ENCODE measurements at places on chromosomes 7 and 10.

DNA sequence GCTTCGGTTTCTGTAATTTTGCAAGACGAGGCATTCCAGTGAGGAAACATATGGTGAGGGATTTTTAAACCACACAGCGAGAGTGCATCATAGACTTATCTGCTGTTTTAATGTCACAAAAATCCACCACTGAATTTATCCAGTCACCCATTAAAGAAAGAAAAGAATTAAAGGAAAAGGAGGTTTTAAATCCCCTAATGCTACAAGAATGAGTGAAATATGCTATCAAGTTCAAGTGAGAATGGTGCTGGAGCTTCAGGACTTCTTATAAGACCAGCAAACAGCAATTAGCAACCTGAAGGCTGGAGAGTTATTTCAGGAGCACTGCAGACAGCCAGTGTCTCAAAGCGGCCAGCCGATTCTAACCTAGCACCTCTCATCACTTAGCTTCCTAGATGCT lies 439.1 kb upstream of the MGMT start:
- no peak for DNase-seq

- DNase-seq: no peak
These were observed 152.4 kb downstream of the ARID5B start for GRCh38 chr10:62053860-62054259.

GRCh38 chr10:104080762-104081161 lies 4.9 kb downstream of the COL17A1 start:
- DNase-seq: no peak

DNA sequence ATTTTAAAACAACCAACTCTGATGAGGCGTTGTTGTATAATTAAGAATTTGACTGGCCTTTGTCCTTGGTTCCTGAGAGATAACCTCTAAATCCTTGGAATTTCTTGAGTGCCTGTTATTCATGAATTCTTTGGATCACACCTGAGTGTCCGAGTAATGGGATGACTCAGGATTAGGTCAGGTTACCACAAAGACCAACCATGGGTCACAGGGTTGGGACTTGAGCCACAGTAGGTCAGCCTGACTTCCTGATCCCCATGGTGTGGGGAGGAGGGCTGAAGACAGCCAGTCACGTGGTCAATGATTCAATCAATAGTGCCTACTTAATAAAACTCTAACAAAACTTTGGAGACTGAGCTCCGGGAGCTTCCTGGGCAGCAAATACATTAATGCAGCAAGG lies 192.5 kb downstream of the GFRA1 start:
- DNase-seq: peak; percentile 26

- no peak for DNase-seq
These were observed 47.9 kb upstream of the PLCE1 start for GRCh38 chr10:93945819-93946218.

DNA sequence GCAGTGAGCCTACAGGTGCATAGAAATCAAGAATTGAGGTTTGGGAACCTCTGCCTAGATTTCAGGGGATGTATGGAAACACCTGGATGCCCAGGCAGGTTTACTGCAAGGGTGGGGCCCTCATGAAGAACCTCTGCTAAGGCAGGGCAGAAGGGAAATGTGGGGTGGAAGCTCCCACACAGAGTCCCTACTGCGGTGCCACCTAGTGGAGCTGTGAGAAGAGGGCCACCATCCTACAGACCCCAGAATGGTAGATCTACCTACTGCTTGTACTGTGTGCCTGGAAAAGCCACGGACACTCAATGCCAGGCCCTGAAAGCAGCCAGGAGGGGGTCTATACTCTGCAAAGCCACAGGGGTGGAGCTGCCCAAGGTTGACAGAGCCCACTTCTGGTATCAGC lies 533.5 kb downstream of the GPAM start:
- no peak for DNase-seq

DNA sequence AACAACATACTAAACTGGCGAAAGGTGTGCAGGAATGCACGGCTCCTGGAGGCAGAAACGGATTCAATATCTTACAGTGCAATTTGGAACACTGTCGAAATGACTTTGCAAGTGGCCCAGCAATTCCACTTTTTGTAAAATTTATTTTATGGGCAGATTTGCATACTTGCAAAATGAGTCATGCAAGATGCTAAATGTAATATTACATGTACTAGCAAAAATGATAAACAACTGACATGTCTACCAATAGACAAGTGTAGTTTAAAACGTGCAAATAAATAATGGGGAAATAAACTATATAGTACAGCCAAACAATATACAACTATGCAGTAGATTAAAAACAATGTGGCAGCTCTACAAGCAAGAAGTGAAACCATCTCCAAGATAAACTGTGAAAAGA lies 97.7 kb downstream of the ARHGAP12 start:
- DNase-seq: no peak

DNA sequence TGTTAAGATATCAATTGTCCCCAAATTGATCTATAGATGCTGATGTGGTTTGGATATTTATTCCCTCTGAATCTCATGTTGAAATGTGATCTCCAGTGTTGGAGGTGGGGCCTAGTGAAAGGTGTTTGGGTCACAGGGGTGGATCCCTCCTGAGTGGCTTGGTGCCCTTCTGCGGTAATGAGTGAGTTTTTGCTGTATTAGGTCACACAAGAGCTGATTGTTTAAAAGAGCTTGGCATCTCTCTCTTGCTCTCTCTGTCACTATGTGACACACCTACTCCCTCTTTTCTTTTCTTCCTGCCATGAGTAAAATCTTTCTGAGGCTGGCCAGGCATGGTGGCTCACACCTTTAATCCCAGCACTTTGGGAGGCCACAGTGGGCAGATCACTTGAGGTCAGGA lies 98.2 kb upstream of the KAT6B start:
- no peak for DNase-seq

GRCh38 chr7:102279537-102280400 lies 6.9 kb upstream of the SH2B2 start:
- no peak for DNase-seq

DNA sequence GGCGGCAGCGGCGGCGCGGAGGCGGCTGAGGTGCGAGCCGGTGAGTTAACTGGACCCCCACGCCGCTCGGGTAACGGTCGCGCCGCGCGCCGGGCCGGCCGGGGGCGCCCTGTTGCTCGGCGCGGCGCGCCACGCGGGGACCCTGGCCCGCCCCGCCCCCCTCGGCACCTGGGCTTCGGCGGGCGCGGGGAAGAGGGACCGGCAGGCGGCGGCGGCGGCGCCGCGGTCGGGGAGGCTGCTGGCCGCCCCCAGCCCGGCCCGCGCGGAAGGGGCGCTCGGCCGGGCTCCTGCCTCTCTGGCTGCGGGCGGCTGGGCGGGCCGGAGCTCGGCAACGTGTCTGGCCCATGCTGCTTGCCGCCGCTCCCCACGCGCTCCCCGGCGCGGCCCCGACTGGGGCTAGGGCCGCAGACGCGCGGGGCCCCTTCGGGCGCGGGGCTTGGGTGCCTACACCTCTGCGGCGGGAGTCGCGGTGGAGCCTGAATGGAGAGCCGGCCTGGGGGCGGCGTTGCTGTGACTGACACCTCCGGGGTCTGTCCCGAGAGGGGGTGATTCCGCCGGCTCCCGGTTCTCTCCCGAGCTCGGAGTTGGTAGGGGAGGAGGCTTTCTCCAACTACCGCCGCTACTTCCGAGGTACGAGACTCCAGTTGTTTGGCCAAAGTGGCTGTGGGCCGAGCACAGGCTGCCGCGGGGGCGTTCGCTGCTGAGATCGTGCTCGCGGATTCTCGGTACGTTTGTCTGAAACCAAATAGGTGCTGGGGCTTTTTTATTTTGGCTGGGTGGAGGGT lies 494 bp downstream of the PALS2 start:
- DNase-seq: no peak

DNA sequence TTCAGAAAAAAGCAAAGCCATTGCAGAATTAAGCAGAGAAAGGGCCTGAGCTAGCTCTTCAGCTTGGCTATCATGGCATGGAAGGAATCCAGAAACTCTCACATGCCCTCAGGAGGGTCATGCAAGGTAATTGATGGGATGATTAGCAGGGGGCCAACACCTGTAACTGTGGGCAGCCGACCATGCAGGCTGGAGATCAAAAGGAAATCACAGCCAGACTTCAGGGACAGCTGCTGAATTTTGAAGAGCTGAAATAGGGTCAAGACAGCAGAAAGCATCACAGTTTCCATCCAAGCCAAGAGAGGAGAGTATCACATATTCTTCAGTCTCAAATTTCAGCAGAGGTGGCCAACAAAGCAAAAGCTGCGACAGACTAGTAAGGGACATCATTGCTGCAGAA lies 239.6 kb upstream of the STEAP1 start:
- DNase-seq: no peak

DNA sequence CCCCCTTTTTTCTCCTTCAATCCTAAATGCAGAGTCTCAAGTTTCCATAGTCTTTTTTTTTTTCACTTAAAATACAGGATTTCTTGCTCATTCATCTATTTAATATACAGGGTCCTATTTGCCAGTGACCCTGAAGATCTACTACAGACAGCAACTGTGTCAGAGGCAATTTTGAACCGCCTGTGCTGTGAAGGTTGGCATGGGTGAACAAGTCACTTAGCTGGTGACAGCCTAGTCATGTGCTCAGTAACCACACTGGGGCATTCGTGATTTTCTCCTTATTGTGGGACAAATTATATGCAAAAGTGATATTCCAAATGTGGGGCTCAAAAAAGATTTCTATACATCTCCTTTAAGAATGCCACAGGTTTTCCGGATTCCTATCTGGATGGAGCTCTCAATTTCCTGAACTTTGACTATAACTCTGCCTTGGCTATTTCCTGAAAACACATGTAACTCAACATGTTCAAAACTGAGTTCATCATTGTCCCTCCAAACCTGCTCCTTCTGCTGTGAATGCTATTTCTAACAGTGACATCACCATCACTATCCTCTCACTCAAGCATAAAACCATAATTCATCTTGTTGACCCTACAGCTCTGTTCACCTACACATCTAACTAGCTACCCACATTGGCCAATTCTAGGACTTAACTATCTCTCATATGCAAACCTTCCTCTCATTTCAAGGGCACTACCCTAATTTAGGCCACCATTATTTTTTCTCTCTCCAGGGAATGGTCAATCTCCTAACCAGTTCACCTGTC lies 36.7 kb downstream of the CDK6 start:
- DNase-seq: no peak

DNA sequence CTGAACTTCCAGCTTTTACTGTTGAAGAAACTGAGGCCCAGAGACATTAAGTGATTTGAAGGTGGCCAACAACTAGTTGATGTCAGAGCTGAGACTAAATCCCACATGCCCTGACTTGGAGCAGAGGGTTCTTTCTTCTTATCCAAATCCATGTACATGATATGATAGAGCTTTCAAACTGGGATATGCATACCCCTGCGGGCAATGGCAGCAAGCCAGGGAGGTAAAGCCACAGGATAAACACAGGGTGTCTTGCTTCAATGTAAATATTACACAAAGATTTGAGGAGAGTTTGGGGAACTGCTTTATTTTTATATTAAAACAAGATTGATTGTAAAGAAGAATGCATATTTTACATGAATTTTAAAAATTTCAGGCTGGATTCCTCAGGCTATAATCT lies 2.3 kb upstream of the LRRC72 start:
- DNase-seq: no peak

DNA sequence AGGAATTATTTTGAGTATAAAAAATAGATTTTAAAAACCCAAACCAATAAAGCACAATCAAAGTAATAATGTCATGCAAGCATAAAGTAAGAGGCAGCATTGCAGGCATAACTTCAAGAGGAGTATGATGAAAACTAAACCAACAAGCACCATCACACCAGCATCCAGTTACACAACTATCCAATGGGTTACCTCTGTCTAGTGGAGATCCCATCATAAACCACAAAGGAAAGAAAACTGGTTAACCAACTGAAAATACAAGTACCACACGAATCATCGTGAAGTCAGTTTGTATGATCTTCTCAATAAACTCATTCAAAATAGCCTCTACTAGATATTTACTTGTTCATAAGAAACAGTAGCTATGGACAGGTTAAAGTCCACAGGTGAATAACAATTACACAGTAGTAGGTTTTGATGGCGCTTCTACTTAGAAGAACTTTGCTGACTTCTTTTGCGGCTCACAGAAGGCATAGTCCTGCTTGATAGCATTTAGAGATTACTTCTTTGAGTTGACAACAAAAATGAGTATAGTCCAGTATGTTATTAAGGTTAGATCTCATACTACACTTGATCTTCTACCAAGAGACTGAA lies 116.6 kb downstream of the MICU1 start:
- DNase-seq: no peak

DNA sequence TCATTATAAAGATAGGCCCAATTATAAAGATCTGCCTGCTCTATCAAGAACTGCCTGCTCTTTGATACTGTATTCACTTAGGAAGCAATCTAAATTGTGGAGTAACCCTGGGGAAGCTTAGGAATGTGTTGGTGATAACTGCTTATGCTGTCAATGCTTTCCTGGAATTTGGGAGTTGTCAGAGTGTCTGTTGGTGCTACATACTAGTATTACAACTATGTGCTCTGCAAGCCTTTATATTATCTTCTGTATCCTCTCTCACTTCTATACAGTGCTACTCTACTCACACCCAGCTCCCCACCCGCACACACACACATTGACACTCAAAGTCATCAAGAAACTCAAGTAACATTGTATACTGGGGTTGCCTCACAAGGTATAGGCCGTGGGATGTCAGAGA lies 6.1 kb downstream of the ZNF277 start:
- DNase-seq: no peak

DNA sequence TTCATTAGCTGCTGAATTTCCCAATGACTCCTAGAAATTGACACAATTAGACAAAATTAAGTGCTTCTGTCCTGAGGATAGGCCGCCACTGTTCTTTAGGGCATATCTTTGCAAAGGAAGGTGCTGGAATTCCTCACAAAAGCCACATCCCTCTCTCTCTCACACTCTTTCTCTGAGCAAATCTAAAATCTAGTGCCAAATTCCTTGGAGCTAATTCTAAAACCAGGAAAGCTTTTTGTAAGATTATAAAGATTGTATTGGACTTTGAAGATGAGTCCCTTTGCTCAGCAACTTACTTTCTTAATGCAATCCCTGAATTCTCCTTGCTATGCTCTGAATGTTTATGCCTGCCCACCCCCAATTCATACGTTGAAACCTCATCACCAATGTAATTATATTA lies 288.9 kb downstream of the KCNMA1 start:
- DNase-seq: no peak

- peak; percentile 39 for DNase-seq
These were observed 90.1 kb downstream of the PIP4K2A start for GRCh38 chr10:22624287-22624738.

GRCh38 chr10:102738692-102739121 lies 5.0 kb upstream of the WBP1L start:
- no peak for DNase-seq

- no peak for DNase-seq
These were observed 35.3 kb upstream of the ADD3 start for GRCh38 chr10:109972372-109973001.

DNA sequence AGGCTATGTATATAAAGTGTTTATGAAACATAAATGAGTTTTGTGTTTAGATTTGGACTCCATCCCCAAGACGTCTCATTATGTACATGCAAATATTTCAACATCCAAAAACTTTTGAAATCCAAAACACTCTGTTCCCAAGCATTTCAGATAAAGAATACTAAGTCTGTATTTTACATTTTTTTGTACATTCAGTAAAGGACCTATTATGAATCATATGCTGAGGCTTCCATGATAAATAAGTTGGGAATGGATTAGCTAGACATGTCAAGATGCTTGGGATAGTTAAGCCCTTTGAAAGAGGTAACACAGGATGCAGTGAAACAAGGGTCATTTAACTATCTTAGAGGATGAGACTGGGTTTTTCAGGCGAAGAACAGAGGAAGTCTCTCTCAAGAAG lies 262.9 kb downstream of the SNX13 start:
- peak; percentile 46 for DNase-seq

- DNase-seq: no peak
These were observed 62.5 kb upstream of the KMT2E start for GRCh38 chr7:104951546-104951945.

GRCh38 chr7:57400531-57401155 lies 49.3 kb upstream of the ZNF716 start:
- DNase-seq: no peak

All from HS-27A (cell line).